ENCODE measurements at places on chromosomes 6 and 20.

GRCh38 chr6:91106083-91106482 is 519.2 kb upstream of the MAP3K7 start:
- DNase-seq = no peak

- no peak for DNase-seq
These were observed 94.0 kb downstream of the CD83 start for GRCh38 chr6:14211562-14211942.

- DNase-seq = no peak
These were observed 51.3 kb upstream of the SAMD3 start for GRCh38 chr6:130274007-130274406.

- no peak for DNase-seq
These were observed 52.8 kb downstream of the FKBP5 start for GRCh38 chr6:35635601-35636597.
